ENCODE measurements at places on chromosomes 1 and 21.

DNA sequence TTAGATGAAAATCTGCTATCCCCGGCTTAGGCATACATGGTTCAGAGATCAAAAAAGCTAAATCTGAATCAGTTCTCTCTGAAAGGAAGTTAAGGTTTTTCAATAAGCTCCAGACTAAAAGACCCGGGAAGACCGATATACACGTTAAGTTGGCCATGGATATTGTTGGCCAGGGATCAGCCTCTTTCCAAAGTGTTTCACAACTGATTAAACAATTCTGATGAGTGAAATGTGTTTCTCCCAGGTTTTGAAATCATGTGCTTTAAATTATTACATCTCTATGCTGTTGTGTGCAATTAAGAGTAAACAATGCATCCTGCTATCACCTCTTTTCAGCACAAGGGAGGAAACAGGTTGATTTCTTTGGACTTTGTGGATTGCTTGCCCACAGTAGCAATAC, 23.7 kb upstream of the GNG12 start:
- DNase-seq: no peak

DNA sequence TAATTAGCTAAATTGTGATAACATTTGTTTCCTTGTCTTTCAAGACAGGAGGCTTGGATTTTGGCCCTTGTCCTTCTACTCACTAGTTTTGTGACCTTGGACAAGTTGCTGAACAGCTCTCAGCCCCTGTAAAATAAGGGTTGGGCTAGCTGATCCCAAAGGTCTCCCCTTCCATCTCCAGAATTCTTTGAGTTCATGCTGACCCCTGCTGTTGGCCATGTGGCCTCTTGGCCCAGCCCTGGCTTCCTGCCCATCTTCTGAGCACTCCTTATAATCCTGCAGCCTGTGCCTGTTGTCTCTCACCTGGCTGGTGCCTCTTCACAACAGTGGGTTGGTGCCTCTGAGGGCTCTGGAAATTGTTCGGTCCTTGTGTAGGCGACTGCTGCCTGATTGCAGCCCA, 10.1 kb downstream of the PTGFRN start:
- no peak for DNase-seq

- DNase-seq: no peak
Measured at GRCh38 chr1:199690496-199690895, 337.0 kb upstream of the NR5A2 start.

- DNase-seq: peak; percentile 19
Measured at GRCh38 chr1:154221278-154222001, 685 bp downstream of the UBAP2L start.

DNA sequence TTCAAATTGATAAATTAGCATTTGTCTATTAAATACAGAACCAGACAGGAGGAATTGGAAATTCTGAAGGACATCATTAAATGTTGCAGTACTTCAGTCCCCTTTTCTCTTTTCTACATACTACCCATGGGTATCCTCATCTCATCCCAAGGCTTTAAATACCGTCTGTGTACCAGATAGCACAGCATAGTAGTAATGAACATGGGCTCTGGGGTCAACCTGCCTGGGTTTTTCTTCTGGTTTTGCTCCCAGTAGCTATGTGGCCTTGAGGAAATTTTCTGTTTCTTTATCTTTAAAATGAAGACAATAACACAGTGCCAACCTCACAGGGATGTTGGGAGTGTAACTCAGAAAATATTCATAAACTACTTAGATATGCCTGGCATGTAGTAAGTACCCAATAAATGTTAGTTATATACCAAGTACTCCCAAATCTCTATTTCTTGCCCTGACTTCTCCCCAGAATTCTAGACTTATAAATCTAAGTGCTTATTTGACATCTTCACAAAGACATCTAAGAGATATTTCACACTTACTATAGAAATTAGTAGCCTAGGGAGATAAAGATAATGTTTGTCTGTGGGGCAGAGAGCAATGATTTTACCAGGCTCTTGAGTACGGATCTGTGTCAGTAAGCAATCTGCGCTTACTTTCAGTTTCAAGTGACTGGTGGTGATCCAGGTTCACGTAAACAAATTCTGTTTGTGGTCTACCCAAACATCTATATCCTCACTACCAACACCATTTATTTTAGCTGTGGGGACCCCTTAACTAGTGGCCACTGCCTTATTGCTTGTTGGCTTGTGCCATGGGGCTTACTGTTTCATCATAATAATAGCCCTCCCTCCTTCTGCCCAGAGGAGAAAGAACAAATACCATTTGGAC, 37.3 kb downstream of the VANGL2 start:
- no peak for DNase-seq

DNA sequence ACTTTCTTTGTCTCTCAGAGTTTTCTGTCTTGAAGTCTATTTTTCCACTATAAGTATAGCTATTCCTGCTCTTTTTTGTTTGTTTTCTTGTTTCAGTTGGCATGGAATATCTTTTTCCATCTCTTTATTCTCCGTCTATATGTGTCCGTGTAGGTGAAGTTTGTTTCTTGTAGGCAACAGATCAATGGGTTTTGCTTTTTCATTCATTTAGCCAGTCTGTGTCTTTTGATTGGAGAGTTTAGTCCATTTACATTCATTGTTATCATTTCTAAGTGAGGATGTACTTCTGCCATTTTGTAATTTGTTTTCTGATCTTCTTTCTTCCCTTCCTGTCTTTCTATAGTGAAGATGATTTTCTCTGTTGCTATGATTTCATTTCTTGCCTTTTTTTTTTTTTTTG, 132.5 kb upstream of the GPR52 start:
- no peak for DNase-seq

GRCh38 chr1:38474738-38475623, 384.6 kb downstream of the RRAGC start:
- DNase-seq: no peak

GRCh38 chr21:38363693-38364092, 106.9 kb downstream of the KCNJ15 start:
- no peak for DNase-seq

GRCh38 chr1:233867028-233867427, 37.4 kb upstream of the SLC35F3 start:
- DNase-seq: no peak

GRCh38 chr1:83508485-83509151, 490.3 kb downstream of the TTLL7 start:
- no peak for DNase-seq

GRCh38 chr1:204992201-204992997, 50.6 kb upstream of the CNTN2 start:
- DNase-seq: no peak

- peak; percentile 28 for DNase-seq
Measured at GRCh38 chr1:23643736-23644554, 47.7 kb upstream of the RPL11 start.

DNA sequence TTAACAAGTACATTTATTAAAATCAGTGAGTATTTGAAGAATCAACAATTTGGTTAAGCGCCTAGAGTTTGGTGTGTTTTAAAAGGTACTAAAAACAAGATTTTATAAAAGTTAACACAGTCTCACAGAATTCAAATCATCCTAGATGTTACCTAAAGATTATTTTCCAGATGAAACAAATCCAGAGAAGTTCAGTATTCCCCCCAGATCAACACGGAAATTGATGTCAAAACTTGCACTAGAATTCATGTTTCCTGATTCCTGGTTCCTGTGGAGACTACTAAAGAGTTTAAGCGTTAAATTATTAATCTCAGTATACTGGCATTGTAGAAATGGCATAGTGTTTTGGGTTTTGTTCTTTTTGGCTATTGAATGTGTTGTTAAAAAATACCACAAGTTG, 1.4 kb downstream of the PTBP2 start:
- no peak for DNase-seq

DNA sequence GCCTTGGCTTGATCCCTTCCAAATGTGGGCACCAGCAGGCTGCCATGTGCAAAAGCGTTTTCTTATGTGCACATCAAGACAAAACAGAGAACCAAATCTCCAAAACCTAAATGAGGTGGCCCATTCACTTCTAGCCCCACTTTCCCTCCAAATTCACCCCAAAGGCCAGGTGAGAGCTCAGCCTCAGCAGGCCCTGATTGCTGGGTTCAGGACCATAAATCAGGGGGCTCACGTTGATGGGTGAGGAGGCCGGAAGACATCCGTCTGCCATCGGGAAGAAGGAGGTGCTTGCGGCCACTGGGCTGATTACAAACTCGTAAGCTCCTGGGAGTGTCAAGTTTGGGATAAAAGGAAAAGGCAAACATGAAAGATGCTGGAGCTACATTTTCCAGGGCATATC, 86.7 kb upstream of the CLDN14 start:
- no peak for DNase-seq

GRCh38 chr21:34031835-34032370, 41.5 kb upstream of the MRPS6 start:
- DNase-seq: no peak

DNA sequence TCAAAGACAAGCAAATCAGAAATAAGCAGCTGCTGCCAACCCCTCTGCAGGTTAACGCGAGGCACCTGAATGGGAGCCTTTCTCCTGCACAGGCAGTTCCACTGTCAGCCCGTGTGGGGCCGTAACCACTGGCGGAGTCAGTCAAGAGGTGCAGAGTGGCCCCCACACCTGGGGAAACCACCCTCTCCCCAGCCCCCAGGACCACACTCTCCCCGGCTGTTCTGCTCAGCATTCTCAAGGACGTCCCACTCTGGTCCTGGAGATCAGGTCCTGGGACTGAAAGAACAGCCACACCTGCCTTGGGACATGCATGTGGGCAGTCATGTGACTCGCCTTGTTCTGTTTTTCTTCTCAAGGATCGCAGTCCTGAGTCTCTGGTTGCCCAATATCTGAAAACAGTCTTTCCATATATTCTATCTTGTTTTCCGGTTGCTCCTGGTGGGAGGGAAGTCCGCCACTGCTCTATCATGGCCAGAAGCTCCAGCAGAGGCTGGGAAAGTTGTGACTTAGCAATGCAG, 252.5 kb downstream of the PTPRU start:
- no peak for DNase-seq

DNA sequence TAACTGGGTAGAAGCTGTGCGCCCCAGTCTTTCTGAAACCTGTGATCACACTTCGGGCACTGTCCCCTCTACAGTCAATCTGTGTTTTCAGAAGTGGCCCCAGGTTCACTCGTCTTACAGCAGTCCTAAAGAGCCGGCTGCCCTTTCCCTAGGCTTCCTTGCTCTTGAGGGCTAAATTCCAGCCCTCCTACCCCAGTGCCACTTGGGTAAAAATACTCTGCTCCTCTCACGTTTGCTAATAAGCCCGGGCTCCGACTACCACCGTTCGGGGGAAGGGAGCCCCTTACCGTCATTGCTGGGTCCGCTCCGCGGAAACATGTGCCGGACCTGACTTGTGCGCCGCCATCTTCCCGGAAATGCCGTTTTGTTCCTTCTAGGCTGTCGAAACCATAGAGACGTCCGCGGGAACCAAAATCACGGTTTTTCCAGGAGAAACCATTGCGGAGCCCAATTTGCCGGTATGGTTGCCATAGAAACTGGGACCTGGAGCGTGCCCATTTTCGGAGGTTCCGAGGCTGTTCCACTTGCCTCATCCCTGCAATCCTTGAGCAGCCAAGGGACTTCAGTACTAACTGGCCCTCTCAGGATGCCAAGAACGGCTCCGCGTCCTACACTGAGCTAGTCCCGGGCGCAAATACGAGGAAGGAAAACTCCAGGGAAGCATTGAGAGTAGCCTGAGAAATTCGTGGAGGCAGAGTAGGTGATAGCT, at the start of gene GPATCH4:
Gene GPATCH4, minus strand, starts transcription at position 358 of the 709 bp plus-strand sequence.
- DNase-seq: peak; percentile 70

- no peak for DNase-seq
Measured at GRCh38 chr21:32930673-32931072, 95.1 kb upstream of the OLIG2 start.

- no peak for DNase-seq
Measured at GRCh38 chr1:26607186-26607585, 77.6 kb downstream of the RPS6KA1 start.

DNA sequence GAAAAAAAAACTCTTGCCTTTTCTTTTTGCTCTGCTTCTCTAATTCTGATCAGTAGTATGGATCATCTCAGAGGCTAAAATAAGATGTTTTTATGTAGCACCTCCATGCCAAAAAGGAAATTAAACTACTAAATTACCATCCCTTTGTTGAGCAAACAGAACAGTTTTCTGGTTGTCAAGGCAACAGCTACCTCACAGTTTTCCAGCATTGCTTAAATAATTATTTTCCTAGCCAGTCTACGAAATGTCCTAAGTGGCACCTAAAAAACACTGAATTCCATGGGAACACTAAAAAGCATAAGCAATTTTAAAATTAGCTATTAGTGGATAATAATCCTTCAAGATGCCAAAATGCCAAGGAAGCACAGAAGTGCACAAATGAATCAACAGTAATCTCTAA, 61.7 kb downstream of the ARID4B start:
- peak; percentile 14 for DNase-seq

DNA sequence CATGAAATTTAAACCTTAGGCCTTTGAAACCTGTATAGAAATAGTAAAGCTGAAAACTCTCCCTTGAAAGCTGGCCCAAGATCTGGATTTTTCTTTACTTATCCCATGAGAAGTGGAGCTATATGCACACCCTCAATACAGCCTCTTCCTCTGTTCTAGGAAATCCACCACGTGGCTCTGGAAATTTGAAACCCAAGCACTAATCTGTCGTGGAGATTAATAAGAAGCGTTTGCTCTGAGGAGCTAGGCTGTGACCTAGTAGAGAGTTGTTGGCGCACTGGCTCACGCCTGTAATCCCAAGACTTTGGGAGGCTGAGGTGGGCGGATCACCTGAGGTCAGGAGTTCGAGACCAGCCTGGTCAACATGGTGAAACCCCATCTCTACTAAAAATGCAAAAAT, 291.3 kb upstream of the PLXNA2 start:
- DNase-seq: no peak

DNA sequence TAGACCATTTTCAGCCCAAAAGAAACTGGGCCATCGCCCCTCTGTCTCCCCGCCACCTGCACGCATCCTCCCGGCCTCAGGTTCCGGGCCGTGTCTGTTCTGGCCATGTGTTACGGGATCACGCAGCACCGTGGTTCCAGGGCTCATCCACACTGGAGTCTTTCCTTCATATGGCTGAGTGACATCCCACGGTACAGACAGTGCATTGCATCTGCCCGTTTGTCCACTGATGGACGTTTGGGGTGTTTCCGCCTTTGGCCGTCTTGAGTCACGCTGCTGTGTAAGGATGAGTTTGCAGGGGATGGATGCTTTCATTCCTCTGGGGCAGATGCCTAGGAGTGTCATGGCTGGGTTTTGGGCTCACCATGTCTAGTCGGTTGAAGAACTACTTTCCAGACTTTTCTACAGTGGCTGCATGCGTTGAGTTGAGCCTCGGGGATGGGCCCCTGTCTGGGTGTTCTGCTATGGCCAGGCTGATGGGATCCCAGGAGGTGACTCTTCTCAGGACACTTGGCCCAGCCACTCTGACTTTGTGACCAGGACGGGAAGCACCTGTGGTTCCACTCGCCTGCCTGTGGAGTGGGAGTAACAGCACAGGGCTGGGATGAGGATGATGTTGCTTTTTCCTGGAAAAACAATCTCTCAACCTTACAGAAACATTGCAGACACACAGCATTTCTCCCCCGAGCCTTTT, 16.8 kb downstream of the RRP1 start:
- DNase-seq: no peak

All from COR-L47 (cell line).